ENCODE measurements at places on chromosomes 5 and 9.

GRCh38 chr5:125412561-125413495 is 666.4 kb upstream of the ZNF608 start:
- peak; percentile 69 for DNase-seq

GRCh38 chr5:127961763-127962145 is 121.8 kb upstream of the SLC12A2 start:
- no peak for DNase-seq

GRCh38 chr5:606526-607399 is 5.4 kb upstream of the CEP72 start:
- no peak for DNase-seq

- no peak for DNase-seq
Observed at GRCh38 chr5:173027905-173028304, 28.2 kb upstream of the CREBRF start.

- no peak for DNase-seq
Observed at GRCh38 chr5:122218778-122219177, 89.4 kb downstream of the ZNF474 start.

DNA sequence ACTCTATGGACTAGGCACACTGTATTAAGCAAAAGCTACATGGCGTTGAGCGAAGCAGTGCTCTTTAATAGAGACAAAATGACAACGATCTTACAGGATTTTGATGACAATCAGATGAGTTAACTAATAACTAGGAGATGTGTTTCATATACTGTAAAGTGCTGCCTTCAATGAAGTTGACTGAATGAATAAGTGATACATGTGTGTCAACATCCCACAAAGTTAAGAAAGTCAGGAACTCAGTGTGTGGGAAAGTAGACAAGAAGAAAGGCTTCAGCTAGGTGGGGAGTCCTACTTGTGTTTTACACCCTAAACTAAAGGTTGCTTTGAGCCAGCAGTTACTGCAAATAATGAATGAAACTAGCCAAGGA is 79.6 kb downstream of the PAPPA start:
- DNase-seq = no peak

- DNase-seq = no peak
Observed at GRCh38 chr5:142016556-142016955, 3.7 kb upstream of the GNPDA1 start.

DNA sequence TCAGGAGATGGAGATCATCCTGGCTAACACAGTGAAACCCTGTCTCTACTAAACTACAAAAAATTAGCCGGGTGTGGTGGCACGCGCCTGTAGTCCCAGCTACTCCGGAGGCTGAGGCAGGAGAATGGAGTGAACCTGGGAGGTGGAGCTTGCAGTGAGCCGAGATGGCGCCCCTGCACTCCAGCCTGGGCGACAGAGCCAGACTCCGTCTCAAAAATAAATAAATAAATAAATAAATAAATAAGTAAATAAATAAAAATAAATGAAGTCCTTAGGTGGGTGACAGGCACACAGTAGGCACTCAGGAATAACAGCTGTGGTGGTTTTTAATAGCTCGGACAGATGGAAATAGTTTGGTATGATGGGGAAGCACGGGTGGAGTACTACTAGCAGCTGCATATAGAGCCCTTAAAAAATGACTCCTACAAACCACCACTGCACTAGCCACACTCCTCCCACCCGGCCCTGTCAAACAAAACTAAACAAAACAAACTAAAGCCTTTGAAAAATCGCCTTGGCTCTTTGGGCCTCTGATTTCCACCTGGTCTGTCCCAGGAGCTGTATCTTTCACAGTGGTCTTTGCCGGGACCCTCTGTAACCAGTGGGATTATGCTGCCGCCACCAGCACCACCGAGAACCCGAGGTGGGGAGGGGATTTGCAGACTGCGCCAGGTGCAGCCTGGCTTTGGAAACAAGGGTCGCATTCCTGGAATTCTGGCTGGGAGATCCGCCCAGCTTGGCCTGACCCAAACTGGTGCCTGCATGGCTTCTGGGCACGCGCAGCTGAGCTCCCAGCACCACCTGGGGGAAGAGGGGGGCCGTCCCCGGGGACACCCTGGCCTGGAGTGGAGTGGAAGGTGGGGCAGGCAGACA is 5.1 kb upstream of the WDR5 start:
- no peak for DNase-seq

Data from NCI-H524 treated with DMSO at 0.1 percent for 48 hours (cell line).